ENCODE measurements at places on chromosomes 2 and 18.
A peak's percentile ranks its signal among the peaks of the same experiment; 100 is the strongest.

- DNase-seq: no peak
Observed at GRCh38 chr18:26593365-26594320, 45.3 kb upstream of the KCTD1 start.

DNA sequence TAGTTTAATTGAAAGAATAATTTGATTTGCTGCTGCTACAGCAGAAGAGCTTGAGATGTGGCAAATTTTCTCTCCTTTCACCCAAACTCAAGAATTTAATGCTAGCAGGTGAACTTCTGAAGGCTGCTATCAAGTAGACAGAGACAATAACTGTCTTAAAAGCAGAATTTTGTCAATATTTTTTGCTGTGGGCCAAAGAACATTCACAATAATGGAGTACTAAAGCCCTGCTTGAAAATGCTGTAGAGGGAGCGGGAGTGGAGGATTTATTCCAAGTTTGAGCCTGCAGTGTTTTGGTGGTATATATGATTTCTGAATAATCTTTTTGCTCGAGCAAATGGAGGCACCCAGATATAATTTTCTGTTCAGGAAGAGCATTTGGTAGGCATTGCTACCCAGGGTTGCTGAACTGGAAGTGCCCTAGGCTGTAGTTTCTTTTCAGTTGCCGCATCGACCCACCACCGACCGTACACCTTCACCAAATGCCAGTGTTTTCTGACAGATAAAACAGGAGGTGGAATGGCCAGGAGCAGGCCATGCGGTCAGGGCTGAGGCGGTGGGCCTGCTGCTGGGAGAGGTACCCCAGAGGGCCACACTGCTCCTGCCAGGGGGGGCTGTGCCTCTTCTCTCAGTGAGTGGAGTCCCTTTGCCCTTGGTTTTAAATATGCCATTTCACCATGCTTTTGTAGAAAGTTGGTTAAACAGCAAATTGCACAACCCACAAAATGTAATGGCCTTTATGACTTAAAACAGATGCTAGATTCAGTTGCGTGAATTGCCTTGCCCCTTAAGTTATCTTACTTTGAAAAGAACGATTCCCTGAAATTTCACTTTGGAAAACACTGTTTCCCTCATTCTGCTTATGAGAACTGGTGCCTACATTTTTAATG, 36.4 kb downstream of the TSHZ1 start:
- DNase-seq: no peak

DNA sequence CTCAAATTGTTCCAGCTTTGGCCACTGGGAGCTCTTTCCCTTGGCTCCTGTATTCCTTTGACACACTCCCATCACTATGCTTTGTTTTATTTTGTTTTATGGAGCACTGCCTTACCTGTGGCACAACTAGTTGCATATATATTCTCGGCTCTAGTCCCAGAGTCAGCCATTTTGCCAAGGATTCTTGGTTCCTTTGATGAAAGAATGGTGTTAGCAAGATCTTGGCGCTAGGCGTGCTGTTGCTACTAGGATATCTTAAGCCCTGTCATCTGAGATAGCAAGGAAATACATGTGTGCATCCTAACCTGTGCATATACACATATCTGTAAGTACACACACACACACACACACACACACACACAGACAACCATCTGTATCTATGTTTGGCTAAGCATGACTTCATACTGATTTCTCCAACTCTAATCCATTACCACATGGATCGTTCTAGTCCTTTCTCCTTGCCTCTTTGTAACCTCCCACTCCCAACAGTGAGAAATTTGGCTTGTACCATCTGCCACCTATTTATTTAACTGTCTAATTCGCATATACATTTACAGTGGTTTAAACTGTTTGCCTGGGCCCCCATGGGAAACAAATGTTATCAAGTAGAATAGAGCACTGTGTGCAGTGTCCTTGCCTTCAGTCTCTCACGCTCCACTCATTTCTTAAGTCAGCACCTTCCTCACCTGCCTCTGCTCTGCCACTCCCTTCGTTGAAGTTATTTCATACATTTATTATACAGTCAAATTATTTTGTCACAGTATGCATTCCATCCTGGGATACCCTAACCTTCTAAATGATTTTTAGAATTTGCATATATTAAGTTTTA, 137.5 kb upstream of the MAP3K20 start:
- no peak for DNase-seq

GRCh38 chr2:28420722-28421121, 28.1 kb downstream of the FOSL2 start:
- no peak for DNase-seq

- DNase-seq: no peak
Observed at GRCh38 chr18:36770315-36770946, 58.4 kb downstream of the TPGS2 start.

- DNase-seq: no peak
Observed at GRCh38 chr2:218233543-218233942, 16.6 kb downstream of the ARPC2 start.

- no peak for DNase-seq
Observed at GRCh38 chr2:134248913-134249312, 5.0 kb upstream of the MGAT5 start.

GRCh38 chr2:187442778-187443177, 5.3 kb downstream of the CALCRL start:
- no peak for DNase-seq

GRCh38 chr2:31240381-31241365, 6.7 kb downstream of the EHD3 start:
- no peak for DNase-seq

DNA sequence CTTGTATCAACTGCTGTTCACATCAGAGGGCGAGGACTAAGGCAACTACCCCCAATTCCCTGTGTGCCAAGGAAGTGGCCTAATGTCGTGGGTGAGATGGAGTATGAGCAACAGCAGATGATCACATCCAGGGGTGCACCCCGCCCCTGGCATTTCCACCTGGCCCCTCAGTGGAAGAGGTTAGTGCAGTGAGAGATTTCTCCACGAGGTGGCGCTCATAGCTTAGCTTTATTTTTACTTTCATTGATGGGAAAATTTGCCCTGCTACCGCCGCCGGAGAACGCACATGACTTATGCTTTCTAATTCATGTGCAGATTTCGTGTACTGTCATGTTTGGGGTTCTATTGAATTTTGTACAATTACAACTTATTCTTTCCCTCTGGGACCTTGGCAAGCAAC, 470.6 kb upstream of the MEX3C start:
- DNase-seq: peak; percentile 23

GRCh38 chr18:32276256-32276655, 86.4 kb downstream of the MEP1B start:
- no peak for DNase-seq

GRCh38 chr18:26653943-26654615, 105.7 kb upstream of the KCTD1 start:
- no peak for DNase-seq

DNA sequence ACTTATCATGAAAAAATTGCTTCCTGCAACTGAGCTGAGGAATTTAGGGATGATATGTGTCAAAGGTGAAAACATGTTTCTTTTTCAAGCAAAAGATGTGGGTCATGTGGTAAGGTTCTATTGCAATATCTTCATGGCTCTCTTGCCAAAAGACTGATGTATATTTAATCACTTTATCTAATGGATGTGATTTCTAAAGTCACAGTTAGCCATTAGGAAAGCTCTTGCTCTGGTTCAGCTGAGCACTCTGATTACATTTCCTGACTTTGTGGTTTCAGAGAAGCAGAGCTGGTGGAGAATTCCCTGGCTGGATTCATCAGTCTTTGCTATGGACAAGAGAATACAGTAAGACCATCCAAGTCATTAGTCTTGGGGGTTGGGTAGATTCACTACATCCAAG, 24.4 kb downstream of the SCN9A start:
- DNase-seq: no peak
